Upper lobe of left lung (tissue), 6 donors: ENCODE measurements at places on chromosomes 4 and X. TPM values are rescaled to one million over a fixed set of nuclear protein-coding genes. Genes with fewer than 3 reads are reported as not detected.

The FAM47E gene
- 17.5 TPM for total RNA-seq

The CD99L2 gene
- 33.8 TPM for total RNA-seq

GRCh38 chrX:20325786-20326388 lies 59.2 kb upstream of the RPS6KA3 start:
- DNase-seq: no peak

The TMSB15A gene
- total RNA-seq: 0.66 TPM

- DNase-seq: no peak
Observed at GRCh38 chr4:184142121-184143000, 75.3 kb downstream of the ENPP6 start.

DNA sequence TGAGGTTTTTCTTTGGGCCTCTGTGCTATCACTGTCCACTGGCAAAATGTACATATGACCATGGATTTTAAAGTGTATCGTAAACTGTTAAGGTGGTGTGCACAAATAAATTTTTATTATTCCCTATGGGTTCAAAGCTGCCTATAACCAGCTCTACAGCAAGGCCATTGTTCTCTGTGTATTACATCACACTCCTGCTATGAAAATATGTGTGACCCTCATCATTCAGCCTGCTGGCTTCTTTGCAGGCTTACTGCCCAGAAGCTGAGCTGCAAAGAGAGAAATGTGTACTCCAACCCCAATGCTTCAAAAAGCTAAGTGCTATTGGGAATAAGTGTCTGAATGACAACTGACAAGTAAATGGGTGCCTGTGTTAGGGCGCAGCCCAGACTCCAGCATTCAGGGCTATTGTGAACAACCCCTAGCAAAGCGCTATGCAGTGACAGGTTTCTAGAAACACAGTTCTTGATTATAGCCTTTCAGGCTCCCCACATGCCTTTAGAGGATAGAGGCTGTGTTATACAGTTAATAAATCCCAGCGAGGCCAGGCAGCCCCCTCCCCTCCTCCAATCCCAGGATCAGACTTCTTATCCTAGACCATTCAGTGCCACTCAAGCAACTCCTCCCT lies 220.4 kb upstream of the RADX start:
- DNase-seq: no peak

- no peak for DNase-seq
Observed at GRCh38 chrX:109830704-109831206, 97.7 kb upstream of the ACSL4 start.

DNA sequence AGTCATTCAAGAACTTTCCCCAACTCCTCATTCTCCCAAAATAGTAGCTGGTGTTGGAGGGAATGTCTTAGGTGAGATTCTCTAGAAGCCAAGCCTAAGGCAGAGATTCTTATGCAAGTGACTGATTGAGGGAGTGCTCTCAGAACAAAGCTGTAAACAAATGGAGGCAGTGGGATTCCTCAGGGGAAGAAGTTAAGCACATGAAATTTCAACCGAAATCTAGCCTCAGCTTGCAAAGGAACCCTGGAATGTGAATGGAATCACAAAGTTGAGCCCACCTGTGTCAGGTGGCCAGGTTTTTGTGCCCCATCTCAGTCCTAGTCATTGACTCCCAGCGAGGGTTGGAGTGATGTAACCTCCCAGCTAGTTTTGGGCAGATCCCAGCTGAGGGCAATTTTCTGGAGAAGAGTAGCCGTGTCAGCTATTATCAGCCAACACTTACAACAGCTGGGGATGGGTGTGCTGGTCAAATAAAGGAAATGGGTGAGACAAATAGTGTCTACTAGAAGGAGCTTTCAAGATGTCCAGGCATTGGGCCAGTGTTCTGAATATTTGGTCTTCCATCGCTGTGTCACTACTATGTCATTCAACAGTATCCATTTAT lies 29.7 kb upstream of the FGF2 start:
- no peak for DNase-seq

- no peak for DNase-seq
Observed at GRCh38 chrX:151393514-151393913, 3.5 kb upstream of the VMA21 start.

The MAGEA4 gene
- total RNA-seq: not detected

The ARHGAP36 gene
- not detected for total RNA-seq

GRCh38 chr4:8904041-8904501 lies 32.4 kb upstream of the HMX1 start:
- DNase-seq: no peak

The ADH1A gene
- total RNA-seq: not detected

The FAM241A gene
- total RNA-seq: 4.9 TPM

The PLAC8 gene
- total RNA-seq: 98.6 TPM

The LONRF3 gene
- total RNA-seq: 24.6 TPM

The RGS12 gene
- 46.0 TPM for total RNA-seq

DNA sequence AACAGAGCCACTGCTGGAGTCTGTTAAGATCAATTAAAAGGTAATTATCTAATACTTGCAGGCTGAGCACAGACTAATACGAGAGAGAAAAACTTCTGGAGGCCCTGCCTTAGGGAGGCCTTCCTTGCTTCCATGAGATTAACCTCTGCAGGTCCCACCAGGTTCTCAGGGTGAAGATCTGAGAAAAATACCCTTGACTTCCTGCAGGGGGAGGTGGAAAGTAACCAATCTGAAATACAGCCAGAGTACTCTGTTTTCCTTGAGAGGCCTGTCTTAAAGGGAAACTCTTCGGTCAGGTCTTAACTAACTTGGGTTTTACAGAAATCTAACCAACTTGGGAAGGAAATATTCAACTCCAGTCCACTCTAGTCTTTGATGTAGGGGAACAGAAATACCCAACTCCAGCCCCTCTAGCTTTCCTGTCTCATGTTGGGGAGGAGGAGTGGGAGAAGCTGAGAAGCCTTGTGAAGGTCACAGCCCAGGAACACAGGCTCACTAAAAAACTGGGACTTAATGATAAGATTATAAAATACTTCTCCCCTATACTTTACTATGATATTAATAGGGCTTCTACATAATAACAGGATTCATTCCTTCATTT lies 77.1 kb downstream of the TBCK start:
- no peak for DNase-seq

- DNase-seq: no peak
Observed at GRCh38 chrX:105136786-105137185, 83.7 kb downstream of the TEX13A start.

- DNase-seq: no peak
Observed at GRCh38 chrX:84710611-84711010, 208.4 kb upstream of the HDX start.

The XK gene
- 1.3 TPM for total RNA-seq

DNA sequence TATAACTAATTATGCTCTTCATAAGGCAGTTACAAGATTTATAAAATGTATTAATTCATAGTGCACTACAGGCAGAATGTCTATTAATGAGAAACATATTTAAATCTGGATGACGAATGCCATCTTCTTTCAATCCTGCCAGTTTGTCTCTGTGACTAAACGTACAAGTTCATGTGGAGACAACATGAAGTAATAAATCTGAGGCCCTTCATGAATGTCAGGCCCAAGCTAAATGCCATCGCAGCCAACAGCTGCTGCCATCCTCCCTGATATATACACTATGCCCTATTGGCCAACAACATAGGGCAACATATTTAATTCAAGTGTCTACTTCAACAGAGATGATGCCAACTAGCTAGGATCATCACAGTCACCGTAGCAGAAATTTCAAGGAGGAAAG lies 43.7 kb downstream of the TSPAN5 start:
- DNase-seq: no peak

The ZNF711 gene
- total RNA-seq: 2.2 TPM

DNA sequence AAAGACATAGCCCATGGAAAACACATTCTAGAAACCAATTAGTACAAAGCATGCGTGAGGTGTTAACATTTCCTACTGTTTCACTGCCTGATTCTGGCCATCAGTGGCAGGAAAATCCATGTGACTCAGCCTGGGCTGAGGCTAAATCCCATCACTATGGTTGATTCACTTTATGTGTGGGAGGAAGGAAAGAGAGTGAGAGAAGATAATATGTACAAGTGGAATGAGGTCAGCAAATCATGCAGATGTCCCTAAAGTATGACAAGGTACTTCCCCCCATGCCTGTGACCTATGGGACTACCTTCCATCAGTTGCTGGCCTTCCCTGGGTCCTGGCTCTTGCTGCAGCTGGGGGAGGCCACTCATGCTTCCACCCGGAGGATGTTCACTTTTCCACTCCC lies 64.2 kb upstream of the MAP3K15 start:
- DNase-seq: no peak

DNA sequence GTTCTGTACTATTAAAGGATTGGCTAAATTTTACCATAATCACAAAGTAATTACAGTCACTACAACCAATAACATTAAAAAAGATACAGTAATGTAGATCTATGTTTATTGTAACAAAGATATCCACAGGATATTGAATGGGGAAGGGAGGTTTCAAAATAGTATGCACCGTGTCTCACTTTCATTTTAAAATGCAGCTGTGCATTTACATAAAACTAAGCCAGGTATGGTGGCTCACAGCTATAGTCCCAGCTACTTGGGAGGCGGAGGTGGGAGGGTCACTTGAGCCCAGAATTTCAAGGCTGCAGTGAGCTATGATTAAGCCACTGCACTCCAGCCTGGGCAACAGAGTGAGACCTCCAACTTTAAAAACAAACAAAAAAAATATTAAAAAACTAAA lies 8.5 kb downstream of the SRP72 start:
- DNase-seq: no peak

DNA sequence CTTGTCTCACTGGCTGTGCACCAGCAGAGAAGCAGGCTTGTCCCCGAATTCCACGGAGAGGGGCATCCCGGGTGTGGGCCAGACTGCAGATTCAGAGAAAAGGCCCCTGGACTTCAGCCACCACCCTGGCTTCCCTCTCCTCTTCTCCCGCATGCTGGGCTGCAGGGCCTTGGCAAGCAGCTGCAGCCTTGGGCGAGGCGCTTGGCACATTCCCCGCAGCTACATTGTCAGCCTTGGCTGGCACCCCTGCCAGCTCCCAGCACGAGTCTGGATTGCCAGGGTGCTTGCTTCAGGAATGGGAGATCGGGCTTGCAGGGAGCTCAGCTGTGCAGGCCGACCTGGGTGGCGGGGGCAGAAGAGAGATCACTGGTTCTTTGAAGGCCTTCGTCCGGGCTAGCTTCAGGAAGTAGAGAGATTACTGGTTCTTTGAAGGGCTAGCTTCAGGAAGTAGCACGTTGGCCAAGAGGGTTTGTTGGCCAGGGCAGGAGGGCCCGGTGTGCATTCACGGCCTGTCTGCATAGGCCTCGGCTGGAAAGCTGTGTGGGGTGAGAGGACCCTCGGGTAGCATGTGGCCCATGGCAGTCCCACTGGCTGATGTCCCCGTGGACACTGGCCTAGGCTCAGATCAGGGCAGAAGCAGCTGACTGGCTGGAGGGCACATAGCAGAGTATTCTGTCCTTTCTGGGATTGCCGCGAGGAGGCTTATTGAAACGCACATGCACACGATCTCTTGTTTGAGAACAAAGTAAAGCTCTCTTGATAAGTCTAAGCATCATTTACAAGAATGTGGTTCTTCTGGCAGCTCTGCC lies 2.7 kb downstream of the ABCD1 start:
- DNase-seq: no peak

The PASD1 gene
- total RNA-seq: not detected

The TCEAL6 gene
- total RNA-seq: not detected

The NUDT11 gene
- not detected for total RNA-seq

- no peak for DNase-seq
Observed at GRCh38 chr4:85005865-85006377, 39.4 kb upstream of the WDFY3 start.

The TLR10 gene
- not detected for total RNA-seq

DNA sequence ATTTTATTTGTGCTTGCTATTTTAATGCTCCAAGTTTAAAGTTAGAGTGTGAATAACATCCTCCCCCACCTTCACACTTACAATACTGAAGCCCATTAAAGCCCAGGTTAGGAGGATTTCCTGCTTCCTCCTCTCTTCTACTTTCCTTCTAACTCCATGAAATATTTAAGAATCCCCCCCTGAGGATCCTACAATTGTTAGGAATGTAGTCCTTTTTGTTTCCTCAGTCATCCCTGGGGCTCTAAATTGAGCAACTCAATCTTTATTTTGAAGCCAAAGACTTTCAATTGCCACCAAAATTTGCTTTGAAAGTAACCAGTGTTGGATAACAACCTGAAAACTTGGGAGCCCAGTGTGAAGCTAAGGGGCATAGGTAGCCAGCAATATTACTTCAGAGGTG lies 276.9 kb downstream of the FAM47A start:
- no peak for DNase-seq

- DNase-seq: no peak
Observed at GRCh38 chr4:2304877-2305561, 43.1 kb upstream of the MXD4 start.

DNA sequence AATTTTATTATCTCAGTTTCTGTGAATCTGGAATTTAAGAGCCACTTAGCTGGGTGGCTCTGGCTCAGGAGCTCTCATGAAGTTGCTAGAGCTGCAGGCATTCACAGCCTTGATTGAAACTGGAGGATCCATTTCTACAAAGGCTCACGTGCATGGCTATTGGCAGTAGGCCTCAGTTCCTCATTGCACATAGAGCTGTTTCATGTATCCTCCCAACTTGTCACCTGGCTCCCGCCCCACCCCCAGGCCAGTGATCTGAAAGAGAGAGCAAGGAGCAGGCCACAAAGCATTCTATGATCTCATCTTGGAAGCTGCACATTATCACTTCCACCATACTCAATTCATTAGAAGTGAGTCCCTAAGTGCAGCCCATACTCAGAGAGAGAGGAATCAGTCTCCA lies 18.5 kb upstream of the AP1AR start:
- DNase-seq: no peak

The BGN gene
- 108 TPM for total RNA-seq

The SLC10A4 gene
- total RNA-seq: 0.89 TPM

GRCh38 chr4:30380404-30380998 lies 339.7 kb upstream of the PCDH7 start:
- DNase-seq: no peak

GRCh38 chr4:23805450-23805851 lies 84.4 kb downstream of the PPARGC1A start:
- DNase-seq: no peak

- no peak for DNase-seq
Observed at GRCh38 chrX:129347291-129347690, 176.0 kb downstream of the SMARCA1 start.

- no peak for DNase-seq
Observed at GRCh38 chr4:25107827-25108516, 52.3 kb downstream of the SEPSECS start.

The CITED1 gene
- 0.54 TPM for total RNA-seq

GRCh38 chr4:8026453-8026852 lies 86.8 kb upstream of the AFAP1 start:
- DNase-seq: no peak

- DNase-seq: no peak
Observed at GRCh38 chrX:26414534-26414933, 198.6 kb downstream of the MAGEB5 start.

- no peak for DNase-seq
Observed at GRCh38 chr4:154125340-154125739, 336.5 kb upstream of the SFRP2 start.

- no peak for DNase-seq
Observed at GRCh38 chr4:138445098-138445497, 202.9 kb upstream of the SLC7A11 start.

The FGFBP2 gene
- total RNA-seq: 1.8 TPM

- no peak for DNase-seq
Observed at GRCh38 chrX:97045470-97045869, 161.8 kb downstream of the RPA4 start.

- DNase-seq: no peak
Observed at GRCh38 chr4:143358923-143359643, 22.4 kb downstream of the GAB1 start.

- DNase-seq: no peak
Observed at GRCh38 chr4:16253127-16253960, 27.1 kb upstream of the TAPT1 start.

- DNase-seq: peak; percentile 75
Observed at GRCh38 chr4:2335729-2336101, 73.8 kb upstream of the MXD4 start.
